ENCODE measurements at places on chromosomes 3 and 15.

GRCh38 chr3:68049776-68050175 is 395.4 kb upstream of the SUCLG2 start:
- DNase-seq, result no peak

GRCh38 chr3:28150465-28151206 is 90.8 kb upstream of the CMC1 start:
- DNase-seq, result no peak

DNA sequence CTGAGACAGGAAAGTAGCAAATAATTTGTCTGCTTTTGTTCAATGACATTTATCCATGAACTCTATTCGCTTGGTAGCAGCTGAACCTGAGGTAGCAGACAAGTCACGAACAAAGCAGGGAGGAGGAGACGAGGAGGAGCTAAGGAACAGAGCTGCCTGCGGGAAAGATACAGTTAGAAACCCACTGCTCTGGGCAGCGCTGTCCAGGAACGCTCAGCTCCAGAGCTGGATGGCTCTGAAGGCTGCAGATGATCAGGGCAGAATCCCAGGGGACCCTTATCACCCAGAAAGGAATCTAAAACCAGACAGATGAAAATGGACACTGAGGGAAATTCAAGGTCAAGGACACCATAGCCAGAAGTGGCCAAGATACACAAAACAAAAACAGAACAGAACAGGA is 257.8 kb downstream of the CD47 start:
- no peak for DNase-seq

DNA sequence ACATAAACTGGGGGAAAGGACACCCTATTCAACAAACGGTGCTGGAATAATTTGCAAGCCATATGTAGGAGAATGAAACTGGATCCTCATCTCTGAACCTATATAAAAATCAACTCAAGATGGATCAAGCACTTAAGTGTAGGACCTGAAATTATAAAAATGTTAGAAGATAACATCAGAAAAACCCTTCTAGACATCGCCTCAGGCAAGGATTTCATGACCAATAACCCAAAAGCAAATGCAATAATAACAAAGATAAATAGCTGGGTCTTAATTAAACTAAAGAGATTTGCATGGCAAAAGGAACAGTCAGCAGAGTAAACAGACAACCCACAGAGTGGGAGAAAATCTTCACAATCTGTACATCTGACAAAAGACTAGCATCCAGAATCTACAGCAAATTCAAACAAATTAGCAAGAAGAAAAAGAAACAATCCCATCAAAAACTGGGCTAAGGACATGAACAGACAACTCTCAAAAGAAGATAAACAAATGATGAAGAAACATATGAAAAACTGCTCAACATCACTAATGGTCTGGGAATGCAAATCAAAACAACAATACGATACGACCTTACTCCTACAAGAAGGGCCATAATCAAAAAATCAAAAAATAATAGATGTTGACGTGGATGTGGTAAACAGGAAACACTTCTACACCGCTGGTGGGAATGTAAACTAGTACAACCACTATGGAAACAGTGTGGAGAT is 408.7 kb downstream of the CNTN6 start:
- DNase-seq, result no peak

DNA sequence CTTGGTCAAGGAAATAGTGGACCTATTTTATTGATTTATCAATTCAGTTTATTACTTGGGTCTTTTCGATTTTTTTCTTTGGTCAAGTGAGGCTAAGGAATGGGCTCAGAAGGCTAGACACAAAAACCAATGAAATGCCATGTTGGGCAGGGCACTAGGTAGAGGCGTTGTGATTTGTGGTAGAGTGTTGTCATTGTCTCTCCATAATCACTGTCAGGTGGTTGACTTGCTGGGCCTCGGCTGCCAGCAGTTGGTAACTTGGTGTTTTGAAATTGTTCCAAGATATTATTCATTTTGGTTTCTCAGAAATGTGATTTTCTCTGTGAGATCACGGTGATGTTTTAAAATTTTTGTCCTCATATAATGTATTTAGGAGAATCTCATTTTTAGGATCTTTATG is 173.6 kb downstream of the KLHL25 start:
- DNase-seq, result no peak

DNA sequence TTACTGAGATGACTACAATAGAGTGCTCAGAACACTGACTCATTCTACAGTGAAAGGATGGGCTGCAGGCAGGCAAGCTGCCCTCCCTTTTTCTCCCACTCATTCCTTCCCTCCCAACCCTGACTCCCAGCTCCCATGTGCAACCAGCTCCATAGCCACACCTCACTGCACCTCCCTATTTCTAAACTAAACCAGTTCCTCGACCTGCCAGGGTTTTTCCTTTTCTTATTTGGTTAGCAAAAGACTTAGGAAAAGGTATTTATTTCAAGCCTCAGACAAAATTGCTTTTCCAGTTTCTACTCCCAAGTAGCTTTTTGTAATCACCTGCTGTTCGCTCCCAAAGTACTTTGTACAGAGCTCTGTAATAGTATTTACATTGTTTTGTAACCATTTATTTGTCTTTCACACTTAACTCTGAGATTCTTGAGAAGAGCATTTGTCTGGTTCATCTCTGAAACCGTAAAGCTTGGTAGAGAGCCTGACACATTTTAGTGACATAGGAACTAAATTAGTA is 2.2 kb downstream of the AADAC start:
- no peak for DNase-seq

GRCh38 chr3:160394009-160394392 is 5.0 kb downstream of the IFT80 start:
- no peak for DNase-seq

DNA sequence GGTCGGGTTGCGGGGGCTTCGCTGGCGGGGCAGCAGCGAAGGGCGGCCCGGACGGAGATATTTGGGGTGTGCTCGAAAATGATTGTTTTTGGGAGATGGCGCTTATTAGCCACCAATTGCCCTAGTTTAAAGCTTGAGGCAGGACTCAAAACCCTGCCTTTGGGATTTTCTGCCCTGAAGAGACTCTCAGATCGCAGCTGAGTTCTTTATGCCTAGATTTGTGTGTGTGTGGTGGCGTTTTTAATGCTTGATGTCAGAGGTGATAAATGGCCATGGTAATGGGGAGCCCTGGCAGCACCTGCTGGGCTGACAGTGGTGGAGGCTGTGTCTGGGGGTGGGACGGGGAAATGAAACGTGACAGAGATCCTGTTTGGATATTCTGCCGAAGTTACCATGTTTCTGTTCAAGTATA is 604 bp downstream of the KCTD6 start:
- no peak for DNase-seq

DNA sequence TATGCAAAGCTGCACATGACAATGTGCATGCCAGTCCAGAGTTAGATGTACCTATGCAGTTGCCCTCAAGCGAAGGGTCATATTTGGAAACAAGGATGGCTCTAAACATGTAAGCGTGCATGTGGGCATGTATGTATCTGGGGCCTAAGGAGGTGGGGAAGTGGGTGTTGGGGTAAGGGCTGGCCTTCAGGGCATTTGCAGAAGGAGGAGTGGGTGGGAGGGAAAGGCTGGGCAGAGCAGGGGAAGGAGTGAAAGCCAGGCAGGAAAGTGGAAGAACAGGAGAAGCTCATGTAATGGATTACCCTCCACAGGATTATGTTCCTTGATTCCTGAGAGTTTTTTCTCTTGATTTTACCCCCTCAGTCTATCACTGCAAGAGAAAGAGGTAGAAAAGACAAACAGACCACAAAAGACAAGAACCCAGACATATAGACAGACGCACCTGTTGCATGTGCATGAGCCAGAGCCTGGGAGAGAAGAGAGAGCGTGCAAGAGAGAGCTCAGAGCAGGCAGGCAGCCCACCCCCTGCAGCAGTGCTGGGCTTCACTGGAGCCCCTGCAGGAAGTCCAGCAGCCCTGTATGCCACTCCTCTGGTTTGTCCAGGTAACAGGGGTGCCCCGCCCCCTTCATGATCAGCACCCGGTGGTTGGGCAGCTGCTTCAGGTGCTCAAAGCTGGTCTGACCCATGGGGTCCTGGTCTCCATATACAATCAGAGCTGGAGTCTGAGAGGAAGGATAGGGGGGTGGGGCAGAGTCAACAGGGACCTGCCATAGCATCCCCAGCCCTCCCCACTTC is 1.8 kb upstream of the PCBP4 start:
- DNase-seq, result no peak

DNA sequence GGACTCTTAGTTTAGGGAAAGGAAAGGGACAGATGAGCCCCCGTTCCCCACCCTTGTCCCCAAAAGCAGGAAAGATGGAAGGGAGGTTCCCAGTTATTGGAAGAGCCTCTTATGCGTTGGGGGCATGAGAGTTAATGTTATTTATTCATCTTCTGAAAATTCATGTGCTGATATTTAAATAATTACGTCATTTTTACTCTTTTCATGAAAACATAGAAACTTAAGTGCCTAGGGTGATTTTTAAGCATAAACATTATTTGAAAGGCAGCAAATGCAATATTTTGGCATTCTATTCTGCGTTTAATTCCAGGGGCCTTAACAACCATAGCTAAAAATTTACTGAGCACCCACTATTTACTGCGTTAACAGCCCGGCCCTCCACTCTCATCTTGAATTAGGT is 48.7 kb downstream of the GABRG3 start:
- DNase-seq, result no peak

- DNase-seq, result no peak
Measured at GRCh38 chr3:123312331-123313265, 110.9 kb downstream of the SEC22A start.

- no peak for DNase-seq
Measured at GRCh38 chr3:116339441-116340028, 105.8 kb downstream of the LSAMP start.

DNA sequence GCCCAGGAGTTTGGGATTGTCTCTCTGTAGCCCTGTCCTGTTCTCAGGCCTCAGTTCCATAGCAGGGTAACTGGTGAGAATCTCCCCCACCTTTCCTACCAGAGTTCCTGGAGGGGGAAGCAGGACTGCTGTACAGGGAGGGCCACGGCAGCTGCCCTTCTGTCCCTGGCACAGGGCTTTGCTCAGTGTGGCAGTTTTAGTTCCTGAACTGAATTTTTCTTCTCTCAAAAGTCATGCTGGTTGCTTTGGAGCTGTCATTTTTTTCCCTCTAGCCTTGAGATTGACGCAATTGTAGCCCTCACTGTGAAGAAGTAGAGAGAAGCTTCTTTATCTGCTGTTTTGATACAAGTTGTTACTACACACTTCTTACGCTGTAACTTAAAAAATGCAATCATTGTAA is 55.5 kb downstream of the TPRG1 start:
- no peak for DNase-seq

Data from tibial nerve (tissue), 4 donors.